CD4-positive, alpha-beta T cell treated with Interferon alpha-2 for 1 hour (primary cell): ENCODE measurements at places on chromosomes 5 and 9.

- no peak for DNase-seq
Measured at GRCh38 chr5:56543441-56544388, 271.6 kb upstream of the MAP3K1 start.

DNA sequence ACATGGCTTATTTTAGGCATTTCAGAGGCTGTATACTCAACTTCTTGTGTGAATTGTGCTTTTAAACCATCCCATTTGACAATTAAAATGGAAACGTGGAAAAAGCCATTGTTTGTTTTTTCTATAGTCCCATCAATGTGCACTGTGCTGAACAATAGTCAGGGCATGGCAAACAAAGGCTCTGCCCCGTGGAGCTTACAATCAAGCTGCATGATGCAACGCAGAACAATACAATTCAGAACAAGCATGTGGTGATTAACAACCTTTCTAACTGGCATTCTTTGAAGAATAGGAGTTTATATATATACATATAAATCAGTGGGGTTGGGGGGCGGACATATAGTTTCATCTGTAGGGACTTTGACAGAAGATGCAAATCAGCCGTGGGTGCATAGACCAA is 2125.4 kb upstream of the WWC1 start:
- no peak for DNase-seq

GRCh38 chr5:78569441-78569840 is 79.1 kb downstream of the LHFPL2 start:
- no peak for DNase-seq

DNA sequence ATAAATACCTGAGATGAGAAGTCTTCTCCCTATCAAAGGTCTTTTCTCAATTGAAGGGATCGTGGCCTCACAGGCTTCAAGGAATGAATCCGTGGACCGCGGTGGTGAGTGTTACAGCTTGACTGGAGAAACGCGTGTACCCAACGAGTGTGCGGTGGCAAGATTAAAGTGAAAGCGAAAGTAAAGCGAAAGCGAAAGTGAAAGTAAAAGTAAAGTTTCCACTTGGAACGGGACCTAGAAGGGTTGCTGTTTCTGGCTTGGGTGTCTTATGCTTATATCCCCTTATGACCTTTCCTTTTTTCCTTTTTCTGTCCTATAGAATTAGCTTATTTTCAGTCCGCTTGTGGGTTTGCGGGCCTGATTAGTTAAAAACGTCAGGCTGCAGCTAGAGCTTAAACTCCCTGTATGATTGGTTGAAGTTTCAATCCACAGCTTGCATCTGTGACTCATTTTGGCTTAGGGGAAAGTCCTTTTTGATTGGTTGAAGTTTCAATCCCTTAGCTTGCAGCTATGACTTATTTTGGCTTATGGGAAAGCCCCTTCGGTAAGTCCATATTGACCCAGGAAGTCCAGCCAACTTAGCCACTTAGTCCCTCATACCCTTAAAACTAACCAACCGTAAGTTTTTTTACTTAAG is 924.3 kb upstream of the CDH10 start:
- no peak for DNase-seq

DNA sequence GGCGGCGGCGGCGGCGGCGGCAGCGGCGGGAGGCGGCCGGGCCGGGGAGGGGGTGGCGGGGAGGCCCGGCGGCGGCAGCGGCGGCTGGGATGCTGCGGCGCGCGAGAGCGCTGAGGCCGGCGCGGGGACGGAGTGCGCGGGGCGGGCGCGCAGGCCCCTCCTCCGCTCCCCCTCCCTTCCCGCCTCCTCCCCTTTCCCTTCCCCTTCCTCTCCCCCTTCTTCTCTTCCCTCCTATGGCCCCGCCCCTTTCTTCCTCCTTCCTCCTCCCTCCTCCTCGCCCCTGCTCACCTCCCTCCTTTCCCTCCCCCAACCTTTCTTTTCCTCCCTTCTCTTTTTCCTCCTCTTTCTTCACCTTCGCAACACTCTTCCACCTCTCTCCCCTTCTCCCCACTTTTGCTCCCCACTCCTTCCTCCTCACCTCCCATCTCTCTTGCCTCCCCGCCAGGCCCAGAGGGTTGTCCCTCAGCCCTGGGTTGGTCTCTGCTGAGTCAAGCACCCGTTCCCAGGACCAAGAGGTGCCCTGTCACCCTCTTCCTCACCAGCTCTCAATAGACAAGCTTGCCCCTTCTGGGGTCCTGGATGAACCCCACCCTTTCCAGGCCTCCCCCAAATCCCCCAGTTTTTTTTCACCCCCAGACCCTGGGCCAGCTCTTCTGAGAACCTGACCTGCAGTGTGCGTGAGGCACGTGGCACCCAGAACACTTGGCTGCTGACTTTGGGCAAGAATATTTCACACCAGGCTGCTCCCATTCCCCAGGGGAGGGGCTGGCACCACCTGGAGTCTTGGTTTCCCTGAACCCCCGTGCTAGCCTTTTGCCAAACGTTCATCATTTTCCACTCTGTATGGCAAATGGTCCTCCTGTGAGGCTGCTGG is at the start of gene SEMA4D:
SEMA4D (minus strand) TSS at position 136 of the 874 bp plus-strand sequence. CDS start 92,657 bp downstream, outside the sequence.
- peak; percentile 72 for DNase-seq

- DNase-seq, result no peak
Measured at GRCh38 chr9:127184641-127185040, 62.2 kb upstream of the ANGPTL2 start.

DNA sequence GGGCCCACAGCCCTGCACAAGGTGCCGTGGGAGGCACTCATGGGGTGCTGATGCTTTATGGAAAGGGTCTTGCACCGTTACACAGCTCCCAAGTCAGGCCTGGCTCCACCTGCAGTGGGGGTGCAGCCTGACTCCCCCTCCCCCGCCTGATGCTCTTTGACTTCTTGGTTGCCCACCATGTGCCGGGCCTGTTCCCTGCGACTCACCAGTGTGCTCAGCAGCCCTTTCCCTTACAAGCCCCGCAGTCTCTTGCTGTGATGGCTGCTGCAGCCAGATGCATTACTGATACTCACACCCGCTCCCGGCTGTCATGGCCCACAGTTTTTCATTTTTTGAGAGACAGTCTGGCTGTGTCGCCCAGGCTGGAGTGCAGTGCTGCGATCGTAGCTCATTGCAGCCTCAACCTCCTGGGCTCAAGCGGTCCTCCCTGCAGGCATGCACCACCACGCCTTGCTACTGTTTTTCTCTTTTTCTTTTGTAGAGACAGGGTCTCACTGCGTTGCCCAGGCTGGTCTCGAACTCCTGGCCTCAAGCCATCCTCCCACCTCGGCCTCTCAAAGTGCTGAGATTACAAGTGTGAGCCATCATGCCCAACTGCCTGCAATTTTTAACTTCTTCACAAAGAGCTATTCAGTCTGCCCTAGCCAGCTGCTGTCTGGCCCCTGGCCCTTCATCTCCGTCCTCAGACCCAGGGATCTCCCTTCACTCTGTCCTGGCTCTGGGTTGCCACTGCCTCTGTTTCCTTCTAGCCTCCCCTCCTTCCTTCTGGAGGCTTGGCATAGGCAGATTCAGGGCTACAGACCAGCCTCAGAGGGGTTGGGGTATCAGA is 109.5 kb downstream of the RXRA start:
- no peak for DNase-seq

DNA sequence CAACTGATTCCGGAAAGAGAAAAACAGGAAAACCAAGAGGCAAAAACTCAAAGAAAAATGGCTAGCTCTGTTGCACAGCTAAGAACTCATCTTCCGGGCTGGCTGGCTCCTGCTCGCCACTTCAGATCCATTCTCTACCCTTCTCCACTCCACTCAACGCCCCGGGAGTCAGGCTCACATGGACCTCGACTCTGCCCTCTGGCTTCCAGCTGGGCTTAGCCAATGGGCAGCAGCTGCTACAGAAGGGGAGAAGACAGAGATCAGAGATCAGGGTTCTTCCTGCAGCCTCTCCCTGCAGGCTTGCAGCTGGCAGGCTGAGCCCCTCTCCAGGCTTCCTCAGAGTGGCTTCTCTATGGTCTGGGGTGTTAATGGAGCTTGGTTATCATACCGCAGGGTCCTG is 187.5 kb downstream of the MED10 start:
- no peak for DNase-seq

DNA sequence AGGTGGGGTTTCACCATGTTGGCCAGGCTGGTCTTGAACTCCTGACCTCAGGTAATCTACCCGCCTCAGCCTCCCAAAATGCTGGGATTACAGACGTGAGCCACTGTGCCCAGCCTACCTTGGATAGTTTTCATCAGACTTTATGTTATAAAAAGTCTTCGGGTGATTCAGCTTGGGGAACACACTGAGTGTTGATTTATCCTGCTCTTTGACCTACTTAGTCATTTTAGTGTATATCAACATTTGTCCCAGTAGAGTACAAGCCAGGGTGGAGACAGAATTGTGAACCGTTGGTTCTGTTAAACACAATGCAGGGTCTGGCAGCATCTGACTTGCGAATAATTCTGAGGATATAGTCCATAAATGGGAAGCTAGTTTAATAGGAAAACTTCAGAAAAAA is 39.7 kb downstream of the NFX1 start:
- no peak for DNase-seq

GRCh38 chr5:109929911-109930310 is 240.2 kb downstream of the MAN2A1 start:
- no peak for DNase-seq

GRCh38 chr9:95696701-95697100 is 178.8 kb upstream of the ERCC6L2 start:
- DNase-seq, result no peak

- DNase-seq, result peak; percentile 59
Measured at GRCh38 chr5:35089334-35090314, 41.9 kb upstream of the AGXT2 start.

GRCh38 chr5:154482528-154483449 is 4.8 kb upstream of the HAND1 start:
- DNase-seq, result no peak

GRCh38 chr5:32837211-32837610 is 126.1 kb downstream of the NPR3 start:
- no peak for DNase-seq

DNA sequence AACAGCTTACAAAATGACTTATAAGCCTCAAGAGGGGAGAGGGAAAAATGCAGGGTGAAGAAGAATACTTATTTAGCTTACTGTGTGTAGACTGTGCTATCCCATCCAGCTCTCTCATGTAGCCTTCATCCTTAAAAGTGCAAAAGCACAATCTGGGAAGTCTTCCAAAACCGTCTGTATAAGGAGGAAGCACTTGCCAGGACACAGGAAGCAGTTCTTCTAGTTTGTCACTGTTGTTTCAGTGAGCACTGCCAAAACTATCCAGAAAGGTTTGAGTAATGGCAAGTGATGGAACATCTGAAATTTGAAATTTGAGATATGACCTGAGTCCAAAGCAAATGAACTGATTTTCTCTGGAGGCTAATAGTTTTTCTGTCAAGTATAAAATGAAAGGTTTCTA is 140.8 kb upstream of the ISL1 start:
- DNase-seq, result no peak

DNA sequence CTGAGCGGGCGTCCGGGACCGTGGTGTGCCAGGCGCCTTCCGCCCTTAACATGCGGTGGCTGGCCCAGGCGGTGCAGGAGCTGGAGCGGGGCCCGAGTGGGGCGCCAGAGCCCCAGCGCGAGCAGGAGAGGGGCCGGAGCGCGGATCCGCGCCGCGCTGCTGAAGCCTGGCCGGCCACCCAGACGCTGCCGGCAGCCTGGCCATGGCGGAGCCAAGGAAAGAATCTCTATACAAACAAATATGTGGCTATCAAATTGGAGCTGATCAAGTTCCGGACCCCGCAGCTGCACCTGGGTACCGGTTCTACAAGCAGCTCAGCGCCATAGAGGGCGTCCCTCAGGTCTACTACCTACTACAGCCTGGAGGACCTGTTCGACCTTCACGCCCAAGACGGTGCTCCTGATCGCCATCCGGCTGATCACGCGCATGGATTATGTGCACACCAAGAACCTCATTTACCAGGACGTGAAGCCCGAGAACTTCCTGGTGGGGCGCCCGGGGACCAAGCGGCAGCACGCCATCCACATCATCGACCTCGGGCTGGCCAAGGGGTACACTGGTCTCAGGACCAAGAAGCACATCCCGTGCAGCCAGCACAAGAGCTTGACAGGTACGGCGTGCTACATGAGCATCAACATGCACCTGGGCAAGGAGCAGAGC is 55.8 kb downstream of the JAK2 start:
- DNase-seq, result no peak
